ENCODE measurements at places on chromosomes 3 and 15.

- DNase-seq = no peak
- no peak overlapping the region for H3K4me3 ChIP-seq
- H3K27ac ChIP-seq = no peak overlapping the region
Observed at GRCh38 chr3:12544652-12545472, 437 bp downstream of the MKRN2OS start.

- H3K27ac ChIP-seq = no peak overlapping the region
- H3K4me3 ChIP-seq = no peak overlapping the region
- peaks cover 35% of the 10 kb centered on the region for H3K36me3 ChIP-seq
- H3K4me1 ChIP-seq = no peaks in the 10 kb centered on the region
- peak; percentile 4 for DNase-seq
Observed at GRCh38 chr15:92158426-92158825, 235.3 kb upstream of the ST8SIA2 start.

GRCh38 chr3:57141719-57142410, 23.3 kb downstream of the IL17RD start:
- no peak overlapping the region for H3K27ac ChIP-seq
- DNase-seq = no peak
- H3K36me3 ChIP-seq = no peaks in the 10 kb centered on the region

DNA sequence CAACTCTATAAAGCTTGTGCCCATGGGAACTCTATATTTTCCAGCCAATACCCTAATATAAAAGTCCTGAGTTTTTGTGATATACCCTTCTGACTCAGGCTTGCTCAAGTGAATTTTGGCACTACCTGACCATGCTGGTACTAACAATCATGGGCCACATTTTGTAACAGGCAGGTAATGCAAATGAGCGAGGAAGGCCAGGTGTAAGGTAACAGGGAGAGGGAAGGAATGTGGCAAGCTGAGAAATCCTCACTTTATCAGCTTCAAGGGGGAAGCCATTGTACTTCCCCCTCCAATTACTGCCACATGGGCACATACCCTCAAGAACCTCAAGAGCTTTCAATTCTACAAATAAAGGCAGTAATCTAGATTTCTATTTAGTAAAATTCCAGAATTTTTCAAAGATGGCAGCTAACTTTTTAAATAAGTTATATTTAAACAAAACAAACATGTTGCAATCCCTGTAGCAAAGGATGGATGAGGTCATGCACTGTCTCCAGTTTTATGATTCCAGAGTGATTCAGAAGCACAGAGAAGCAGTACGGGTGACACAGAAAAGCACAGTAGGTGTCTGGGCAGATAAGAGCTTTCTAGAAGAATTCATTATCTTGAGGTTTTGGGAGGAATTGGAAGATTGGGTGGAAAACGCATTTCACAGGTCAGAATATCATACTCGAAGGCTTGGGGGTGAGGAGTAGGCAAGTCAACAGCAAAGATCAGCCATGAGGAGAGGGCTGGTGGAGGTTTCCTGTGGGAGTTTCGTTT, 87.6 kb downstream of the FOXP1 start:
- H3K36me3 ChIP-seq = no peaks in the 10 kb centered on the region
- H3K4me1 ChIP-seq = peaks cover 61% of the 10 kb centered on the region
- H3K27ac ChIP-seq = peak overlapping the region; percentile 64
- DNase-seq = no peak

- no peaks in the 10 kb centered on the region for H3K36me3 ChIP-seq
- peaks cover 80% of the 10 kb centered on the region for H3K4me1 ChIP-seq
- peak overlapping the region; percentile 43 for H3K27ac ChIP-seq
- H3K27me3 ChIP-seq = no peaks in the 10 kb centered on the region
- peak overlapping the region; percentile 32 for H3K4me3 ChIP-seq
Observed at GRCh38 chr3:56921573-56922453, 120.1 kb upstream of the ARHGEF3 start.

DNA sequence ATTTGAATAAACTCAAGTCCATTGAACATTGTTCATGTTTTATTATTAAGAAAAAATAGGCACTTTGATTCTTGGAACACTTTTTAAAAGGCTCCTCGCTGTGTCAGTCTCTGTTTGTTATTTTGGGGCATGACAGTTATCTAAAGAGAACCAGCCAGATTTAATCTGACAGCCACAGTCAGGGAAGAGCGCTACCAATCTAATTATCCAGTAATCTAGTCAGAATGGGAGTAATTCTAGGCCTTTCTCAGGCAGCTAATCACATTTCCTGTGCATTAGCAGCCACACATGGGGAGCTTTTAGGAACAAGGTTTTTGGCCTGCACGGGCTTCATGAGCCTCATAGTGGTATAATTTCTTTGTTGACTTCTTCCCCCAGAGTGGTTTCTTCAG, 362.2 kb downstream of the RBMS3 start:
- H3K36me3 ChIP-seq = no peaks in the 10 kb centered on the region
- no peak for DNase-seq
- H3K4me3 ChIP-seq = no peak overlapping the region
- H3K27me3 ChIP-seq = no peaks in the 10 kb centered on the region

DNA sequence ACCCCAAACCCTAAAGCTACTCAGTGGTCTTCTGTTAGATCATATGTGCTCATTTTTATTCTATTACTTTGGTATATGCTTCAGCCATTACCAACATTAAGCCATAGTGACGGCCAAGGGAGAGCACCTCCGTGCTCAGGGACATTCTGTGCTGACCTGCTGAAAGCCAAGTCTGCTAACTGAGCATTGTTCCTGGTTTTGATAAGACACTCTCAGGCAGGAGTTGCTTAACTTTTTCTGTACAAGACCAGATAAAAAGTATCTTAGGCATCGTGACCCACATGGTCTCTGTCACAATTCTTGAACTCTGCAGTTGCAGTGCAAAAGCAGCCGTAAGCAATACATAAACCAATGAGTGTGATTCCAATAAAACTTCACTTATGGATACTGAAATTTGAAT, 100.6 kb downstream of the KLHL25 start:
- peaks cover 52% of the 10 kb centered on the region for H3K36me3 ChIP-seq
- peaks cover 58% of the 10 kb centered on the region for H3K4me1 ChIP-seq
- H3K4me3 ChIP-seq = no peak overlapping the region
- no peak overlapping the region for H3K27ac ChIP-seq
- no peak for DNase-seq

DNA sequence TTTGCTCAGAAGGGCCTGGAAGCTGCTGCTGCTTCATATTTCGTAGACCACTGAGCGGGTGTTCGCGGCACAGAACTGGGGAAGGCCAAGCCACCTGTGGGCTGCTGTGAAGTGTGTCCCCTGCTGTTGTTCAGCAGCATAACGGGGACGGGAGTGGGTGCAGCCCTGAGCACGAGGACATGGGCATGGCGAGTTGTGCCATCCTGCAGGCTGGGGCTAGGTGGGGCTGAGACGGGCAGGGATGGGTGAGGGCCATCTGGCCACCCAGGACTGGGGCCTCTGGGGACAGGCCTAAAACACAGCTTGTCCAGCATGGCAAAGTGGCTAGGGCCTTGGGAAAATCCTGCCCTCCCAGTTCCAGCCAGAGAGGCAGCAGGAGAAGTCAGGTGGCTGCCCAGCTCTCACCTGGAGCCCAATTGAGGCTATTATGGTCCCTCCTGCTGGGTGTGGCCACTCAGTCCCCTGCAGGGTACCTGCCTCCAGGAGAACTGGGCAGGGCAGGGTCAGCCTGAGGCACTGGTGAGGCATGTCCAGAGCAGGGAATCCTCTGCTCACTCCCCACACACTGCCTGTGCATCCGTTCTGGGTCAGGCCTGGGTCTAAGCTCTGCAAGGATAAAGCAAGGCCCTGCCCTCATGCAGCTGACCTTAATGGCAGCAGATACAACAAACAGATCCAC, 29.5 kb downstream of the CFAP100 start:
- H3K4me3 ChIP-seq = no peak overlapping the region
- no peak for DNase-seq
- no peaks in the 10 kb centered on the region for H3K27me3 ChIP-seq
- no peak overlapping the region for H3K27ac ChIP-seq
- H3K36me3 ChIP-seq = no peaks in the 10 kb centered on the region
- H3K4me1 ChIP-seq = no peaks in the 10 kb centered on the region

GRCh38 chr3:46858456-46858855, 4.8 kb downstream of the MYL3 start:
- H3K27ac ChIP-seq = no peak overlapping the region
- H3K36me3 ChIP-seq = no peaks in the 10 kb centered on the region
- no peaks in the 10 kb centered on the region for H3K4me1 ChIP-seq
- H3K27me3 ChIP-seq = no peaks in the 10 kb centered on the region

- H3K4me3 ChIP-seq = no peak overlapping the region
- DNase-seq = peak; percentile 67
- H3K27me3 ChIP-seq = no peaks in the 10 kb centered on the region
- H3K36me3 ChIP-seq = no peaks in the 10 kb centered on the region
- peaks cover 18% of the 10 kb centered on the region for H3K4me1 ChIP-seq
Observed at GRCh38 chr15:45205192-45205591, 17.4 kb upstream of the SHF start.

DNA sequence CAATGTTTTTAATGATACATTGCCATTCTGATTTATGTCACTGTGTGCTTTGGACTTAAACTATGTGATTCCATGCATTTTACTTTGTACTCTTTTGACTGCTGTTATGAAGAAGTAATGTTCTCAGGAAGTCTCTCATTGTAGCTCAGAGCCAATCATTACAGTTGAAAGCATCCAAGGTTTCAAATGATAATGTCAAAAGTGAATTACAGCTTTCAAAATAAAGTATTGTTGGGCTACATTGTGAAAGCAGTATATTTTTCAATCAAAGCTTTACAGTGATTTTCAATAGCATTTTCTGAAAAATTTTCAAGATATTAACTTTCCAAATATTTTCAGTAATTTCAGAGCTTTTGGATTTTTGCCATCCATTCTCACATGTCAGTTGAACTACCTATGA, 243.6 kb downstream of the ZIC4 start:
- DNase-seq = no peak
- H3K36me3 ChIP-seq = no peaks in the 10 kb centered on the region
- no peak overlapping the region for H3K27ac ChIP-seq
- no peak overlapping the region for H3K4me3 ChIP-seq

- no peaks in the 10 kb centered on the region for H3K4me1 ChIP-seq
- no peaks in the 10 kb centered on the region for H3K36me3 ChIP-seq
- H3K27ac ChIP-seq = no peak overlapping the region
- peaks cover 5% of the 10 kb centered on the region for H3K27me3 ChIP-seq
- H3K4me3 ChIP-seq = no peak overlapping the region
Observed at GRCh38 chr15:101542306-101543025, 53.0 kb upstream of the PCSK6 start.
